ENCODE measurements at places on chromosomes 11 and 22.

DNA sequence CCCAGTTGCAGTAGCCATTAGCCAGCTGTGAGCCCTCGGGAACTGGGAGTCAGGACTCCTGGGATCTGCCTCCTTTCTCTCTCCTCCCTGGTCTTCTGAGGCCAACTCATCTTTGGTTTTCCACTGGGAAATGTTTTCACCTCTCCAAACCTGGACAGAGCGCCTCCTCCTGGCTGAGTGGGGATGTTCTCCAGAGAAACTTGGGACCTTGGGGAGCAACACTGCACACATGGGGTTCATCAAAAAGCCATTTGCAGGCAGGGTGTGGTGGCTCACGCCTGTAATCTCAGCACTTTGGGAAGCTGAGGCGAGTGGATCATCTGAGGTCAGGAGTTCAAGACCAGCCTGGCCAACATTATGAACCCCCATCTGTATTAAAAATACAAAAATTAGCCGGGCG lies 145.4 kb downstream of the NECTIN1 start:
- no peak for DNase-seq

DNA sequence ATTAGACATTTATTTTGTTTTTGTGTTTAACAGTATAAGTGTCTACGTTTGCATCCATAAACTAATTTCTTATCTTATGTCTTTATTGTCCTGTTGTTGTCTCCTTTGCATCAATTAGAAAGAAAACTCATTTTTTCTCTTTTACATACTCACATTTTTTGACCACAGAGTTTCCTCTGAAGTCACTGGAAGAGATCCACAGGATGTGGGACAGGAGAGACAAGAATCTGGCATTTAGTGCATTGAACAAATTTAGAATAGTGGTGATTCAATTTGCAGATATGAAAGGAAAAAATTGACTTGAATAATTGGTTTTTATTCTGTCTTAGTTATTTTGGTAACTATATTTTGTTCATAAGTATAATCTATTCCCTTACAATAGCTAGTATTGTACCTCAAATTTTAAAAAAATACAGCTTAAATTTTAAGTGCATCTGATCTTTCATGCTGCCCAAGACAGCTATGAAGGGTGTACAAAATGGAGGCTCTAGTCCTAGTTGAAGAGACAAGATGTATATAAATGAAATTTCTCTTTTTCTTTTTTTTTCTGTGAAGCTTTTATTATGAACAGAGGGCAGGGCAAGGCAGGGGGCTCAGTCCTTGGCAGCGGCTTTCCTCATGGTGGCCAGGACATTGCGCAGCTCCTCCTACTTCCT lies 24.4 kb downstream of the HORMAD2 start:
- DNase-seq: no peak

GRCh38 chr11:78940500-78941225 lies 366.0 kb upstream of the NARS2 start:
- peak; percentile 56 for DNase-seq

DNA sequence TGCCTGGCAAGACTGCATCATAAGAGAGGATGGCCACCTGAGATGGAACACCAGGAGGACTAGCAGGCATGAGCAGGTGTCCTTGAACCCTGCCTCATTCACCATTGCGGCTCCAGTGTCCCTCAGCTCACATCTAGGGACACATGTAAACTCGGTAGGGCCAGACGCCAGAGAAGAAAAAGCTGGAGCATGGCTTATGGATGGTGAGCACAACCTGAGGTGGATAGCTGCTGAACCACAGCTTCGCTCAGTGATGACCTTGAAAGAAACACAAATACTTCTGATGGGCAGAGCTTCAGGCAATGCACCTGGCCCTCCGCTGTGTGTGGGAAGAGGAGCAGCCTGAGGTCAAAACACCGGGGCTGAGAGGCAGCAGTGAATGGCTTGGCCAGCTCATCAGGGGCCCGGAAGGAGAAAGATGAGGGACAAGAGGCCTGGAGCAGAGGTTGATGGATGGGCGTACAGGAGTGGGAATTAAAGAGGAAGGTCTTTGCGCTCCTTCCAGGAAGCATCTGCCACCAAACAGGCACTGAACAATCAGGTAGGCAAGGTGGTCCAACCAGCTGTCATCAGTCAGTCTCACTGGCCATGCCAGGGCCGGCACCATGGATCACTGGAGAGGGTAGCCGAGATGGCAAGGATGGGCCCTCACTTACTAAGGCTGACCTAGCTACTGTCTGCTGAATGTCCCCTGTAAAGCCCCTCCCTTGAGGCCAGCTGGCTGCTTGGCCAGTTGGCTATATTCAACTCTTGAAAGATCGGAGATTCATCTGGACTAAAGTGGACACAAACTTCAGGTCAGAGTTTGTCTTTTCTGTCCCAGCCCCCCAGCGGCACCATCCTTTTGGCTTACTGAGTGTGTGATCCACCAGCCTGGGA lies 89.7 kb downstream of the MYEOV start:
- no peak for DNase-seq

DNA sequence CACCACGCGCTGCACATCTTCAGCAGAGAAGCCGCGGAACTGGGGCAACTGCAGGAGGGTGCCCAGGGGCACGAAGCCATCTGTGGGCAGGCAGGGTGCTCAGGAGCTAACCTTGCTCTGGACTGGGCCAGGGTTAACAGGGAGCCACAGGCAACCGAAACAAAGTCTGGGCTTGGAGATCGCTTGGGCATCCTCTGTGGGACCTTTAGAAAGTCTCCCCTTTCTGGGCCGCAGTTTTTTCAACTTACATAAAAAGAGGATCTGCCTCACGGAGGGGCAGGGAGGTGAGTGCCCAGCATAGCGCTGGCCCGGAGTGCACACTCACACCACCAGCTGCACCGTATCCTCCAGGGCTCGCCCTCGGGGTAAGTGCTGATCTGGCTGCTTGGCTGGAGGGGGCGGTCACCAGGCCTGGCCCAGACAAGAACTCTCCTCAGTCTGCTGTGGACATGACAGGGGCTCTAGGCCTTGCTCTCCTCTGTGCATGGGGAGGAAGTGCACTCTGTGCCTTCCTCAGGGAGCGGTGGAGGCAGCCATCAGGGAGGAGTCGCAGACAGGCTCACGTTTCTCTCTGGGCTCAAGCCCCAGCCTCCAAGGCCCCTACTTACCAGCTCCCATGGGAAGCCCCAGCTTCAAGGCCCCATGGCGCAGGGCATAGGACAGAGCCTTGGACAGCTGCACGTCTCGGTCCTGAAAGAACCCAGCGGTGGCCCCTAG lies 937 bp downstream of the TRPT1 start:
- DNase-seq: no peak

DNA sequence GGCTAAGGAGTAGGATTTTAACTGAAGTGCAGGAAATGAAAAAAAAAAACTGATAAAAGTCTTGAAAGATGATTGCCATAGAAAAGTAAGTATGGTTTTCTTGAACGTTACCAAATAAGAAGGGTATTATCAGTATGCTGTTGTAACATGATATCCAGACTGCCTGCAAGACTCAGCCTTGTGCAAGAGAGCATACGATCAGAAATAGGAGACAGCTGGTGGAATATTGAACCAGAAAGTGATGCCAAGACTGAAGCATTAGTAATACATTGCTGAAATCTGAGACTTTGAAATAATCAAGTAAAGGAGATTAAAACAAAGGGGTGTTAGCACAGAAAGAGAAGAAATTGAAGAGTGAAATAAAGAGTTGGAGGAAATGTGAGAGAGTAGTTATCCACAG lies 452.7 kb upstream of the CNTN5 start:
- no peak for DNase-seq

- DNase-seq: peak; percentile 65
Measured at GRCh38 chr11:47373876-47374719, 4.2 kb downstream of the SPI1 start.

All from right kidney (tissue), 9 donors.